Bladder microvascular endothelial cell (primary cell): ENCODE measurements at places on chromosomes 2 and 18. TPM values are rescaled to one million over a fixed set of nuclear protein-coding genes. Genes with fewer than 3 reads are reported as not detected.

The THADA gene
- 16.2 and 44.9 TPM in 2 replicates for total RNA-seq

The SCYGR2 gene
- total RNA-seq = not detected in 2 replicates

The SNORC gene
- under 0.01 and 0.63 TPM in 2 replicates for total RNA-seq

The ARHGAP15 gene
- 0.19 TPM in 1 of 2 replicates, not detected in the other for total RNA-seq
